T-cell (primary cell): ENCODE measurements at places on chromosomes 12 and 14.

DNA sequence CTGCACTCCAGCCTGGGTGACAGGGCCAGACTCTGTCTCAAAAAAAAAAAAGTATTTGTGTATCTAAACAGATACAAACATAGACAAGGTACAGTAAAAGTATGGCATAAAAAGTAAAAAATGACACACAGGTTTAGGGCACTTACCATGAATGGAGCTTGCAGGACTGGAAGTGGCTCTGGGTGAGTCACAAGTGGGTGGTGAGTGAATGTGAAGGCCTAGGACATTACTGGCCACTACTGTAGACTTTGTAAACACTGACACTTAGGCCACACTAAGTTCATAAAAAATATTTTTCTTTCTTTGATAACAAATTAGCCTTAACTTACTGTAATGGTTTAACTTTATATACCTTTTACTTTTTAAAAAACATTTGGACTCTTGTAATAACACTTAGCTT is 38.0 kb upstream of the EIF5 start:
- DNase-seq: no peak

DNA sequence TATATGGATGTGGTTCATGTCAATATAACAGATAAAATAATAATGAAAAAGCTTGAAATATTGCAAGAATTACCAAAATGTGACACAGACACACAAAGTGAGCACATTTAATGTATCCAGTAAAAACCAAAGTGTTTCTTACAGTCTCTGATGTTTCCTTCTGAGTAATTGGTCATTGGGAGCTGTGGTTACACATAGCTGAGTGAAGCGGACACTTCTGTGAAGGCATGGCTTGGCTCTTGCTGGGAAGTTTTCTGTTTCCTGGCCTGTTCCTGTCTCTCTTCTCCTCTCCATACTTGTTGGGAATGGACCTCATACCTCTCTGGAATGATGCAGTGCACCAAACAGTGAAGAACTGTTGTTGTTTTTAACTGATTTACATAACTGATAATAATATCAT is 117.3 kb downstream of the BICD1 start:
- no peak for DNase-seq

- DNase-seq: no peak
Measured at GRCh38 chr12:9977916-9978315, 6.7 kb downstream of the CLEC12A start.

- no peak for DNase-seq
Measured at GRCh38 chr12:46920499-46920898, 94.7 kb upstream of the SLC38A4 start.

DNA sequence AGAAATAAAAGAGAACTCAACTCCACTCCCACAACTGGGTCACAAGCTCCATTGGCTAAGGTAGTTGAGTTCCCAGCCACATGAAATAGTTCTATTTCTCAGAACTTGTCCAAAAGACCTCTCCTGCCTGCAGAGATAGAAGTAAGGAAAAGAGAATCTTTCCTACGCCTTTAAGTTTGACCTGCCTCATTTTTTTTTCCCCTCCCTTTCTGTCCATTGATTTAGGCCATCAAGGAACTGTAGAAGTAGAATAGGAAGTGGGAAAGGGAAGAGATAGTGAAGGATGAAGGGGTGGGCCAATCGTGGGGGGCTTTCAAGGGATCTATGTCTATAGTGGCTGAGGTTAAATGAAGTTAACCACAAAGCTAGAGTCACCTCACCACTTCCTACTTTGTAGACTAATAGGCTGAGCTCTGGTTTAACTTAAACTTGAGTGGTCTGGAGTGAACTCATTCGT is 13.9 kb upstream of the NUDT4 start:
- no peak for DNase-seq

DNA sequence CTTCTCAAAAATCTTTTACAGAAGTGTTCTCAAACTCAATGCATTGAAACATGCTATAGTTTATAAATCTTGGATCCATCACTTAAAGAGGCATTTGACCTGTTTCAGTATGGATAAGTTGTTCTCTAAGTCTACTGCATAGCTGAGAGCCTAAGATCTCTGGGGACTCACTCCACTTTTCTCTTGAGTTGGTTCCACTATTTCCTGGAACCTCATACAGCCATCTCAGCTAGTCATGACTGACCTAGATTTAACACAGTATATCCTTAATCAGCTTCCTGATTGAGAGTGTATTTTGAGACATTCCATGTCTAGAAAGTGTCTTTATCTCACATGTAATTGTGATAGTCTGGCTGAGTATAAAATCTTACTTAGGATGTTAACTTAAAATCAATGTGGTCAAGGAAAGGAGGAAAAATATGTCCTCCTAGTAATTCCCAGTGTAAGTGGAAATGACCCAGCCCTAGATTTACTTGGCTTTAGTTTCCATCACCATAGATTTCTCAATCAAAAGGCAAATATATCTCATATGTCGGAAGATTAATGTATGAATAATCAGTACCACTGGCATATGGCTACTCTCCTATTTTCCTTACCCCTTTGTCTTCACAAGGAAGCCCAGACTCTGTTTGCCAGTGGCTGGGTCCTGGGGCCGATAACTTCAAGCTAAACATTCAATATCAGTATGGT is 61.9 kb downstream of the KICS2 start:
- DNase-seq: no peak

- no peak for DNase-seq
Measured at GRCh38 chr12:91009319-91009950, 4.7 kb upstream of the EPYC start.

DNA sequence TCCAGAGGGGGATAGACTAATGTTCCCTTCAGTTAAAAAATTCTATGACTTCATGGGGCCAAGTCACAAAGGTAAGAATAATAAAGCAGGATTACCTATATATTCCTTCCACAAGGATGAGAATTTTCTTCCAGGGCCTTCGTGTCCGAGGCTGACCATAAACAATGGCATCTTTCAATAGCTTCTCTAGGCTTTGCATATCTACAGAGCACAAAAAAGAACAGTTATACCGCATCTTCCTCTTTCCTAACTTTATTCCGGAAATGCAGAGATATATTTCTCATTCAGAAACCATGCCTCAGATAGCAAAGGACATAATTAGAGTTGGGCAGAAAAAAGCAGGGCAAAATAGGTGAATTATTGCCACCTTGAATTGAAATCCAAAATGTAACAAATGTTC is 58.3 kb upstream of the ISM2 start:
- DNase-seq: no peak

- DNase-seq: no peak
Measured at GRCh38 chr12:42306297-42306696, 19.6 kb downstream of the ZCRB1 start.

GRCh38 chr12:101777485-101777884 is 38.2 kb upstream of the SYCP3 start:
- no peak for DNase-seq

DNA sequence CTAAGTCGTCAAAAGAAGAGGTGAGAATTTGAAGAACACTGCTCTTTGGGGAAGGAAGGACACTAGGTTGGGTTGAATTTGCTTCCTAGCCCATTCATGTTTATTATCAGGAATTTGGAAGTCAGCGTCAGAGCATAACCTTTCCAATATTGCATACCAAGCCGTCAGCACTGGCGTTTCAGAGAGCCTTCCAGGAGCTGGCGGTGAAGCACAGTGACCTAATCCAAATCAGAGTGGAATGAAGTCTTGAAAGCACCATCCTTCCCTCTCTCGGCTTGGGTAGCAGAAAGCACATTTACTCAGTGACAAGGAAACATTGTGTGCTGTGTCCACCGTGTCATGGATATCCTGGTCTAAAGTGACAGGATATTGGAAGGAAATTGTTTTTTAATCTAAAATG is 240.3 kb upstream of the PELI2 start:
- no peak for DNase-seq

- DNase-seq: no peak
Measured at GRCh38 chr12:29547151-29547632, 49.7 kb upstream of the OVCH1 start.

- DNase-seq: no peak
Measured at GRCh38 chr12:99879439-99879838, 105.3 kb downstream of the ANKS1B start.

DNA sequence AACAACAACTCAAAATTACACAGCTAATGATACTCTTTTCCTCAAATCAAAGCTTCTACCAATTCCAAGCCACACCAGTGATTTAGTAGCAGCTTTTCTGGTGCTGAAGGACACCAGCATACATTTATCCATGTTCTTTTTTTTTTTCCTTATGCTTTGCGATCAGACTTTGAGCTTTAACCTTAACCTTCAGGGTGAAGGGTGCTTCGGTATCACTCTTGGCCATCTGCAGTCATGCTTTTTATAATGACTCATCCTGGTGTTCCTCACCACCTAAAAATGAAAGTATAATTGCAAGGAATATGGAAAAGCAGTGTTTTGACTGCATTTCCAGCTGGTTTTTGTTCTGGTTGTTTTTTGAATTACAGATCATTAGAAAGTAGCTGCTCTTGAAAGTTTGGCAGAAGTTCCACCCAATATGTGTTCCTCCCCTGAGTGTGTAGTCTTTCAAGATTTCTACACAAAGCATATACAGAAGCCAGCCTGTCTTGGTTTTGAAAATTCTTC is 1.3 kb upstream of the SLC41A2 start:
- no peak for DNase-seq

GRCh38 chr12:53268630-53269562 is 797 bp downstream of the ESPL1 start:
- DNase-seq: no peak

DNA sequence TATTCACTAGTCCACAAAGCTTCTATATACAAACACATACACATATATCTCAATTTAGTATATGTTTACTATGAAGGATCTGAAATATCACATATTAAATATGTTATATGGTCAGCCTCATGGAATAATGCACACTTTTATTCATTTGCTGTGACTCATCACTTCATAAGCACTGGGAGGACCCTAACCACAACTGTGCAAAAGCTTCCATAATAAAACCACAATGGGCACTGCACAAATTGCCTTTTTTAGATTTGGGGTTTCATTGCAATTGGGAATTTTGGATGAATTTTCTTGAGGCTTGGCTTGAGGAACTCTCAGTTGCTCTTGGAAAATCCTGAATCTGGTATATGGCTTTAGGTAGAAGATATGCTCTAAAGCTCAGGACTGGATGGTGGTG is 399.4 kb downstream of the C12orf75 start:
- no peak for DNase-seq

DNA sequence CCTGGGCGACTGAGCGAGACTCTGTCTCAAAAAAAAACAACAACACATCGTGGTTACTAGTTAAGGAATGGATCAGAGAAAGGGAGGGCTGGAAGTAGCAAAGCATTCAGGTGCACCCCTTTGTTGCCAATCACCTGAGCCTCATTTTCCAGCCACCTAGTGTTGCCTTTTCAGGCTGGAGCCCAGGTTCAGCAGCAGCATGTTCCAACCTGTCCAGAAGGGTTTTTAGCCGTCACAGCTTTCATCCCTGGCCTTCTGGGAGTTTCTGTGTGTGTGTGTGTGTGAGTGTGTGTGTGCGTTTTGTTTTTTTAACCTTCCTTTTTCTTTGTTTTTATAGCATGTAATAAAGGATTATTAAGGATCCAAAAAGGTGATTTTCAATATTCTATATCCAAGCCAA is 121.1 kb upstream of the ATF1 start:
- no peak for DNase-seq

- DNase-seq: no peak
Measured at GRCh38 chr12:95784286-95784685, 6.3 kb downstream of the NTN4 start.

DNA sequence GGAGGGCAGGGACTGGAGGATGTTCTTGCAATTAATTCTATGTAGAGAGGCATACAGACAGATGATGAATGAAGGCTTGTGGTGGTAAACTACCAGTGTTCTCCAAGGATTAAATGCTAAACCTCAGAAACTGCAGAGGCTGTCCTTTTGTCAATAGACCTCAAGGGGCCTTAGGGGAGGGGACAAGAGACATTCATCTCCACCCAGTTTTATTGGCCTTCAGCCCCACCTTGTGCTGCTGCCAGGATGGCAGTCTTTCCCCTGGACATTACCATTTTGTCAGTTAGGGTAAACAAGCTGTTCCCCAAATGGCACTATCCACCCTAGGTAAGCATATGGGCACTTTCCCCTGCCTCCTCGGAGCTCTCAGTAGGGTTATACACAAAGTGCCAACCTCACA is 4.9 kb upstream of the SMAGP start:
- DNase-seq: no peak

- DNase-seq: no peak
Measured at GRCh38 chr12:24815114-24815423, 133.8 kb downstream of the BCAT1 start.
